ENCODE measurements at places on chromosomes 13 and 19.

GRCh38 chr13:87777387-87777786 lies 106.2 kb downstream of the SLITRK5 start:
- no peak for DNase-seq

DNA sequence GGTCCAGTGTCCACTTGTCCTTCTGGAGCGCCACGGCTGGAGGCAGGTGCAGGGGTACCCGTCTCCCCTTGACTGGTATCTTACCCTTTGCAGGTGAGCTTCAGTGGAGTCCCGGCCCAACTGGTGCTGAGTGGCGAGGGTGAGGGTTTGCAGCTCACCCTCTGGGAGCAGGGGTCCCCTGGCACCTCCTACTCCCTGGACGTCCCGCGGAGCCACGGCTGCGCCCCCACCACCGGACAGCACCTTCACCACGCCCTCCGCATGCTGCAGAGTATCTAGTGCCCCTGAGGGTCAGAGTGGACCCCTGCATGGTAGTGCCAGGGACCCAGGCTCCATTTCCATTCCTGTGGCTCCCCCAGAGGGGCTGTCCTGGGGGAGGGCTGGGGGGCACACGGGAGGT lies 11.1 kb downstream of the PLK5 start:
- DNase-seq = no peak

- DNase-seq = no peak
Observed at GRCh38 chr13:41408121-41408520, 49.2 kb upstream of the RGCC start.

DNA sequence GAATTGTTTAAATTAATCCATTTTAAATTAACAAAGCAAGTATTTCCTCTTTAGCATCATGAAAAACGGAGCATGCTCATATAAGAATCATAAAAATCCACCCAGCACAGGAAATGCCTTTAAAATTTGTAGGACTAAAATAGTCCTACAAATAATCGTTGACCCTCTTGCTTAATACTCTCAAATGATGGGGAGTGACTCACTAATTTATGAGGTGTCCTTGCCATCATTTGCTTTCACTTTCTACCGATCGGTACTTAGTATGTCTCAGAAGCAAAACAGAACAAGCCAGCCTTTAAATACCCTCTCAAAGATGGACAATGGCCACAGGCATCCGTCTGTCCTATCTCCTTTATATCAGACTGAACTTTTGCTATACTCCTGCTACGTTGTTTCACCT lies 97.2 kb downstream of the SUCLA2 start:
- no peak for DNase-seq

DNA sequence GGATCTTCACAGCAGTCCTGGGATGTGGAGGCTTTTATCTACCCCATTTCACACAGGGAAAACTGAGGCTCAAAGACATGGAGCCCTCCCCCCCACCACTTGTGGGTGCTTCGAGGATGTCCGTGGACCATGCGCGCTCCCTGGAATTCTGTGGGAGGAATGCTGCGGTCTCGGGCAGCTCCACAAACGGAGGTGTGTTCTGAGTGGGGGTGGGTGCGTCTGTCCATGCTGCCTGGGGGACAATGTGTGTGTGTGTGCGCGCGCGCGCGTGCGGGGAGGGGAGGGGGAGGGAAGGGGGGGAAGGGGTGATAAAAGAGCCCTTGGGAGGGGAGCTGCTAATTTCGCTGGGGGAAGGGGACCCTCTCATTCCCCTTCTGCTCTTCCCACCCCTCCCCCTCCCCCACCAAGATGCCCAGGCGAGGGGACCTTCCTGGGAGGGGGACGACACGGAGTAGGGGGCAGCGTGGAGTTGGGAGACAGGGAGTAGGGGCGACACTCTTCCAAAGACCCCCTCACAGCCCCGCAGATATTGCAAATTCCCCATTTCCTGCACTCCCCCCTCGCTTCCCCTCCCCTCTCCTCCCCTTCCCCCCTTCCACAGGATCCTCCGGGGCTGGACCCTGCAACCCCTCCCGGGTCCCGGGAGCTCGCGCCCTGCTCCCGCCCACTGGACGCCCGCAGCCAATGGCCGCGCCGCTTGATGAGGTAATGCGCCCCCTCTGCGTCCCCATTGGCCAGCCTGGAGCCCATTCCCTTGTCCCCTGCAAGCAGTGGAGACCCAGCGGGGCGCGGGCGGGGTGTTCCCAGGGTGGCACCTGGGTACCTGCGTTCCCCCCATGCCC lies 18.9 kb upstream of the ZNRF4 start:
- DNase-seq = no peak

DNA sequence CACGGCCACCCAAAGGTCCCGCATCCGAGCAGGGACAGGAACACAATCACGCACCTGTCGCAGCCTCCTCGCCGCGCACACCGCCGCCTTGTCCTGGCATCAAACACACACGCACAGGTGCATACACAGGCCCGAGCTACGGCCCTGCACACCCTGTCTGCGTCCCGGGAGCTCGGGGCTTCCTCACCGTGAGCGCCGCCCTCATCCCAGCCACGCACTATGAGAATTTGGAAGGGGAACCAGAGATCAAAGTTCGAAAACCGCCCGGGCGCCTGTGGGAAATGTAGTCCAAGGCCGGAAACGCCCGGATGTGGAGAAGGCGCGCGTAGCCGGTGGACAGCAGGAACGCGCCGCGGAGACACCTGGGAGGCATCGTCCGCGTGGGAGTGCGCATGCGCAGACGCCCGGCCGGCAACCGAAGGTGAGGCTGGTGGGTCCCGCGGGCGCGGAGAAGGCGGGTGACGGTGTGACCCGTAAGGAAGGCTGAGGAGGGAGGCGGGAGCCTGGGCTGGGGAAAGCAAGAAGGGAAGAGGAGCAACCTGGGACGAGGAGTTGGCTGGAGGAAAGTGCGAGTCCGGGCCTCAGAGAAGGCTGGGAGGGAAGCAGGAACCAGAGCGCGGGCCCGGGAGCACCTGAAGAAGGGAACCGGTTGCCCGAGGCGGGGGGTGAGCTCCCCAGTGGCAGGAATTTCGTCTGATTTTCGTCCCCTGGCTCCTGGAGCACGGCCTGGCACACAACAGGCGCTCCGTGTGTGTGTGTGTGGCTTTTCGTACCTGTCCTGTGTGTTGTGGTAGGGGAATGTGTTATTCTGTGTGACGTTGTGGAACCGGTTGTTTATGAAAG lies at the start of gene ZNF567:
Gene ZNF567, plus strand, starts transcription at position 399 of the 843 bp plus-strand sequence. CDS start 7,256 bp downstream, outside the sequence.
- peak; percentile 100 for DNase-seq

DNA sequence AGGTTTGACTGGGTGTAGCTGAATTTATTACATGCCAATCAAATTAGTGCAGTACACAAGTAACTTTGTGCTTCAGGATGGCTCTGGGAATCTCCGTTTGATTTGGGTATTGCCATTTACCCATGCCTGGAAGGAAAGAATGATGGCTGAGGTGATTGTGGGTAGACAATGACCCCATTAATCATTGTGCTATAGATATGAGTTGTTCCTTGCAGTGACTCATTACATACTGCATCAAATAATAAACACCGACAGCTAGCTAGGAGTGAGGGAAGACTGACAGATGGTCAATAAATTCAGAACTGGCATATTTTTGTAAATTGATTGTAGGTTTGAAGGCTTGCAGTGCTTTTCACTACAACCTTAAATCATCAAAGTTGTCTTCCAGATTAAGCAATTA lies 1069.5 kb downstream of the DIAPH3 start:
- DNase-seq = no peak

DNA sequence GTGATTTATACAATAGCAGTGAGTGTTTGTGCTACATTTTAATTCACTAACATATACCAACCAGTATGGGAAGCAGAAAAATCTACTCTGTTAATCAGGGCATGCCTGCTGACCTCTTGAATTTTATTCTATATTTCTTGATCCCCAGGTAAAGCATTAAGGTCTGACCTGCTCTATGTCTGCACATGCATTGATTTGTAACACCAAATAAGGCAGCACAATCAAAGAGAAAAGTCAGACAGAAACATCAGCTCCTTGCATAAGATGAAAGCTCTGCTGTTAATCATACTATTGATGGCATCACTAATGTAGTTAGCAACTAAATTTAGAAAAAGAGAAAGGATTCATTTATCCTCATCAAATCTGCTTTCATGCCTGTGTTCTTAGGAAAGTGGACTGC lies 2744.8 kb upstream of the PCDH20 start:
- DNase-seq = no peak

- no peak for DNase-seq
Observed at GRCh38 chr19:38073841-38074685, 150.0 kb downstream of the DPF1 start.

DNA sequence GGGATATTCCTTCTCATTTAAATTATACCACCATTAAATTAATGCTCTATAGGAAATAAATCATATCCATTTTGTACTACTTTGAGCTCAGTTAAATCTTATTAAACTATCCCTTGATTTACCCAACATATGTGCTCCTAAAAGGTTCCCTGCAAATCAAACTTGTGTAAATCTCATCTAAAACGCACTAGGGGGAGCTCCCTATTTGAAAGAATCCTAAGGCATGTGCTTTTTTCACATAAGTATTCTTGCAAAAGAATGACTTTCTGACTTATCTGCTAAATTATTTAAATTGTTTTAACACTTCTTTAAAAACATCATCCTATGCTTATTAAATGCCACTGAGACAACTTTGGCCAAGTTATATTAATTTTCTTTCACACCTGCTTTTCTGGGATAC lies 7.9 kb downstream of the INTS6 start:
- no peak for DNase-seq

- no peak for DNase-seq
Observed at GRCh38 chr19:40756502-40757110, 5.6 kb downstream of the SNRPA start.

GRCh38 chr13:31038834-31039552 lies 106.5 kb downstream of the TEX26 start:
- no peak for DNase-seq

DNA sequence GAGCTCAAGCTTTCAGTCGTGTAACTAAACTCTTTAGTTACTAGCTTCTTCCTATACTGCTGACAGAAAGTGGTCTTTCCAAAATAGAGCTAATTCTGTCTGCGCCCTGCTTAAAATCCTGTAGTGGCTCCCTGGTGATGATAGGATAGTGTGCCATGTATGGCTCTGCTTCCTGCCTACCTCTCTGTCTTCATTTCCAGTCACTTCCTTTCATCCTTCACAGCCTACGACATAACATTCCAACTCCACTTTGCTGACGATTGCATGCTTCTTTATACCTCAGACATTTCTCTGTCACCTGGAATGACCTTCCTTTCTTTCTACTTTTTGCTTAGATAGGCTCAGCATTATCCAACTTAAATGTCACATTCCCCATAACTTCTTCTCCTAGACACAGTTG lies 190.8 kb downstream of the MAB21L1 start:
- no peak for DNase-seq

GRCh38 chr13:110234532-110234931 lies 72.4 kb downstream of the COL4A1 start:
- no peak for DNase-seq

DNA sequence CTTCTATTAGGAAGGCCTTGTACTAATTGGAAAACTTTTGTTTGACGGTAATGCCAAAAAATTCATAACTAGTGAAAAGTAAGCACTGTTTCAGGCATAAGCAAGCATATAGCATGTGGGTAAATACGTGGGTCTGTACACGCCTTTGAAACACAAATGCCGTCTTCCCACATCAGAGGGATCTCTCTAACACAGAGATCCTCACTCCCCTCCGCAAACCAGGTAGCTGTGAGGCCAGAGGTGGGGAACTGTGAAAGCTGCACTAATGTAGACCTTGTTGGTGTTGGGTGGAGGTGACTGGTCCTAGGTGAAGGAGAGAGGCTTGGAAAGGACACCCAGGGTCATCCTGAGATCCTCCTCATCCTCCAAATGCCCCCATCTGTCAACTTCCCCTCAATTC lies 16.0 kb upstream of the POU2F2 start:
- no peak for DNase-seq

DNA sequence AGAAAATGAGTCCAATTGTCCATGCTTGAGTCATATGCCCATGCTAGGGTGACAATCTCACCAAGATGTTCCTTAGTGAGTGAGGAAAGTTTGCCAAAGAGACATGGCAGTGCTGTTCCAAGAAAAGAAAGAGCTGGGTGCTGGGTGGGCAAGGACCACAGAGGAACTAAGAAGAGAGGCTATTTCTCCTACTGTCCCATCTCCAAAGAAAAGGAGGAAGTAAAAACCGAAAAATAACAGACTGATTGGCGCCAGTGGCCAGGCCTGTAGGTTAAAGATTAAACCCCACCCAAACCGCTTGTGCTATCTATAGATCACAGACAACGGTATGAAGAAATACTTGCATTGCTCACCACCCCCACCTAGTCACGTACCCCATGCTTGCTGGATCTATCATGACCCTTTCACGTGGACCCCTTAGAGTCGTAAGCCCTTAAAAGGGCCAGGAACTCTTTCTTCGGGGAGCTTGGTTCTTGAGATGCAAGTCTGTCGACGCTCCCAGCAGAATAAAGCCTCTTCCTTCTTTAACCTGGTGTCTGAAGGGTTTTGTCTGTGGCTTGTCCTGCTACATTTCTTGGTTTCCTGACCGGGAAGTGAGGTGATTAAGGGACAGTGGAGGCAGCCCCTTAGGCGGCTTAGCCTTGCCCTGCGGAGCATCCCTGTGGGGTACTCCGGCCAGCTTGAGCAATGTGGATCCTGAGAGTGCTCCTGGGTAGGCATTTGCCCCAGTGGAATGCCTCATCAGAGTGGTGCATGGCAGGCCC lies 606.5 kb downstream of the UQCRFS1 start:
- DNase-seq = no peak

DNA sequence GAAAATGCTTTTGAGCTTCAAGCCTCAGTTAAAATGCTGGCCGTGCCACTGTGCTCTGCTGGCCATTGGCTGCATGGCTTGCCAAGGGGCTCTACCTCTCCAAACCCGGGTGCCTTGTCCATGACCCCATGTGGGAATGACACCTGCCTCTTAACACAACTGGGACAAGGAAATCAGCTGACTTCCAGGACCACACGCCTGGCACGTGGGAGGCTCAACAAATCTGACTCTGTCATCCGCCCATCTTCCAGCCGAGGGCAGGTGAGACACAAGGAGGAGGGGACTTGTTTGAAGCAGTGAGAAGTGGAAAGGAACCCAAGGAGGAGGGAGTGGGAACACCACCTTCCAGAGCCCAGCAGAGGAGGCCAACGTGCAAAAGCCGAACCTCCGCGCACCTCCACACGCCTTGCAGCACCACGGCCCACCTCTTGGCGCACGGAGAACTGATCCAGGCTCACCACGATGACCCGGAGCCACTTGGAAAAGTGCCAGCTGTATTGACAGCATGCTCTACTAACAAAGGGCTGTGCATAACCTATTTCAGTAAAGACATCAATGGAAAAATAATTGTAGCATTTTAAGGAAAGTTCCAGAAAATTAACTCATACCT lies 38.3 kb downstream of the COL4A1 start:
- no peak for DNase-seq

Data from stimulated activated CD4-positive, alpha-beta T cell treated with anti-CD3 and anti-CD28 coated beads, Interleukin-1b, Interleukin-23, amount 100 ng/mL, for 24 hours (primary cell).